ENCODE measurements at places on chromosomes 7 and 10. TPM values are rescaled to one million over a fixed set of nuclear protein-coding genes. Genes with fewer than 3 reads are reported as not detected.

Gene NAT16
- not detected for total RNA-seq

Gene WDR86
- total RNA-seq = not detected

Gene MGMT
- total RNA-seq = 11.4 TPM

Gene SH2D4B
- total RNA-seq = not detected

Gene CABCOCO1
- total RNA-seq = not detected

Gene NFKB2
- 20.5 TPM for total RNA-seq

Gene PRF1
- 1.2 TPM for total RNA-seq

Gene PTN
- 15.8 TPM for total RNA-seq

Gene CAV2
- total RNA-seq = 311 TPM

Gene CYP2C8
- not detected for total RNA-seq

Gene NANOS1
- total RNA-seq = 10.3 TPM

Gene DEPP1
- 45.5 TPM for total RNA-seq

Gene SLC37A3
- 13.2 TPM for total RNA-seq

Gene CROT
- total RNA-seq = 7.5 TPM

All from cardiac septum (tissue), 1 donor.